ENCODE measurements at places on chromosomes 1 and 21.

- DNase-seq, result no peak
Measured at GRCh38 chr21:18954441-18954844, 550.9 kb upstream of the TMPRSS15 start.

GRCh38 chr1:109252893-109253802, 3.8 kb downstream of the CELSR2 start:
- DNase-seq, result no peak

DNA sequence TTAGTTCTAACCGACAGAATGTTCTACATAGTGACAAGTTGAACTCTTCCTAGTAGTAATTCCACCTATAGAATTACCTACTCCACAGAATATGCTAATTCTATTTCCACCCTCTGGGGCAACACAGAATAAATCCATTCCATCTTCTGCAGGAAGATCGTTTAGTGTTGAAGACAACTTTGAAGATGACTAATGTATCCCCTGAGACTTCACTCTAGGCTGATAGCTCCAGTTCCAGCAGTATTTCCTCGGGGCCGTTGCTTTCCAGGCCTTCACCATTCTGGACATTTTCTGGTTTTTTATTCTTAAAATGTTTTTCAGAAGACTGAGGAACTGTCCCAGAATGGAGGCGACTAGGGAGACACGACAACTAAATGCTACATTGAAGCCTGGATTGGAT, 61.0 kb upstream of the CSF1 start:
- no peak for DNase-seq

DNA sequence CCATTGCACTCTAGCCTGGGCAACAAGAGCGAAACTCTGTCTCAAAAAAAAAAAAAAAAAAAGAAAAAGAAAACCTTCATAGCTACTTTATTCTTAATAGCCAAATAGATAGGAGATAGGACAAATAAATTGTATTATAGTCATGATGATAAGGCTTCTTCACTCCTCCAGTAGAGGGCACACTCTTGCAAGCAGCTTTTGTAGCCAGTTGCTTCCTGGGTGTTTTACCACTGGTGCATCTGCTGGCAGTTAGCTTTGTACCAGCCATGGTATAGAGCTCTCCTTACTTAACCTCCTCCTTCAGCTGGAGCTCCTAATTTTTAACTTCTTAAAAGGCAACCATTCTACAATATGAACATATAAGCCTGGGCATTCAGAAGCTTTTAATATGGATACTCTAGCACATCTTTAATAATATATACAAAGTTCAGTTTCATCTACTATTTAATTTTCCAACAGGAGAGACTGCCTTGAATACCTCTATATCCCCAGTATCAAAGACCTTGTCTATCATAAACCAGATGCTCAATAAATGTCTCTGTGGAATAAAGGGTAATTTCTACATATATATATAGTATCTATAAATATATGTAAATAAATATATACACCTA, 35.8 kb downstream of the EVI5 start:
- DNase-seq, result no peak

DNA sequence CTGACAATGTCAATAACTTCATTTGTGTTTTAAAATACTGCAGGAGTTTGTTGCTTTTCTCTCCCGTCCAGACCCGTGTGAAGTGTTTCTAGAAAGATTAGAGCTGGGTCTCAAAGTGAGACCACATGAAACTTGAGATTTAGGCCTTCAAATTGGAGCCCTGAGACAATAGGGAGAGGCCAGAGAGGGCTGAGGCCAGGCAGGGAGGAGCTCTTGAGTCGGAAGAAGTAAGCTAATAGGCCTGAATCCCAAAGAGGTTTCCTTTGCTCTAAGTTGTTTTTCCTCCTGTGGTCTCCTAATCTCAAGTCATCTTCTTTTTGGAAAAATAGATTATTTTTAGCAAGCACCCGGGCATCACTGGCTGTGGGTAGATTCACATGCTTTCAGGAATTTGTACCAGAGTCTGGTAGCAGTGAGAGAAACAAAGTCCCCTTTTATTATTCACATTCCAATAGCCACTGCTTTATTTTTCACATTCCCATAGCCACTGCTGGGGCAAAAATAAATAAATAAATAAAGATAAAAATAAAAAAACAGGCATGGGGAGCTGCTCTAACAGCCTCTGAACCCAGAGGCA, 25.6 kb downstream of the CD244 start:
- no peak for DNase-seq

DNA sequence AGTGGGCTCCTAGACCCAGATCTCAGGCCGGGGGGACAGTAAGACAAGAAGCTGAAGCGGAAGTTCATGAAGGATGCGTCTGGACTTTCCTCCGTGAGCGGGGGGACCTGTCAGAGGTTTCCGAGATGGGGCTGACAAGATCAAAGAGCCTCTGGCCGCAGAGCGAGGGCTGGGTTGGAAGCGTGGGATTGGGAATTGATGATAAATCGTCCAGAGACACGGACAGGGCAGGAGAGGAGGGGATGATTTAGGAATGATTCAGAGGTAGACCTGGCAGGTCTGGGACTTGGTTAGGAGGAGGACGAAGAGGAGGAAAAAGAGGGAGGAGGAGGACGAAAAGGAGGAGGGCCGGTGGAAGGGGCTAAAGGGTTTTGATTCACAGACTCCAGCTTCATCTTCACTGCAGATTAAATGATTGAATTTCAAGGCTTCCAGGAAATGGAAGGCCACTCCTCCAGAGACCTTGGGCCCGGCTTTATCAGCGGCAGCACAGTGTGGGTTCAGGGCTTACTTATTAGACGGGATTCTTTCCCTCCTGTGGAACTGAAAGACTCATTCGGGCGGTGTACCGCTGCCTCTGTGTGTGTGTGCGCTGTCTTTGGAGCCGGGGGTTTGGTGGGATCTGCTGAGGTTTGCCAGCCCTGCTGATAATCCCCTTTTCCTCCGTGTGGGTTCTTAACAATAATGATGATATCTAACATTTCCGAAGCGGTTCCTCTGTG, 85.7 kb upstream of the SLC45A1 start:
- no peak for DNase-seq

GRCh38 chr1:202439308-202439707, 90.8 kb downstream of the PPP1R12B start:
- no peak for DNase-seq

- DNase-seq, result no peak
Measured at GRCh38 chr1:7704214-7705047, 66.7 kb upstream of the VAMP3 start.

Data from cortex of kidney (tissue), 1 donor.